ENCODE measurements at places on chromosomes 1 and 21.

DNA sequence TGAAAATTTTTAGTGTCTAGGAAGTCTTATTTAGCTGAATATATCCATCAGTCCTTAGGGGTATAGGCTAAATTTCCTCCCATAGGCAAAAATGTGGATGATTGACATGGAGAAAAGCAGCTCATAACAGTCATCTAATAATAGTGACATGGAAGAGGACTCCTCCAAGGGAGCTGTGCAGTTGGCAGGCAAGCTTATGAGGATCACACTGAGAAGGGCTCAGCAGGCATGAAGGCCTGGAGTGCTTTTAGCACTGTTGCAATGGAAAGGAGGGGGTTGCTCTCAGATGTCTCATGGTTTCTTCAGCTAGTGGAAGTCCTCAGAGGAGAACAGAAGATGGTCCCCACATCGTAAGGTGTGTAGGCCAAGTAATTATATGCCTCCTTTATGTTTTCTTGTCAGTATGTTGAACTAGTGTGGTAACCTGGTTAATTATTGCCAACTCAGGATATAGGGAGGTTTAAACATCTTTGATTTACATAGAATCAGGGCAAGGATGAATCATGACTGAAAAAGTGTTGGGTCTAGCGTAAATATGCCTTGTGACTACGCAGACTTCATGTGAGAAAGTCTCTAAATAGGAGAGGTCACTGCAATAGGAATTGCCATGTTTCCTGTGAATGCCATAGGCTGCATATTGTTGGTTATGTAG, 18.9 kb downstream of the VN1R5 start:
- no peak overlapping the region for H3K27ac ChIP-seq
- H3K27me3 ChIP-seq: no peaks in the 10 kb centered on the region
- H3K4me1 ChIP-seq: no peaks in the 10 kb centered on the region

- H3K27ac ChIP-seq: no peak overlapping the region
- H3K36me3 ChIP-seq: no peaks in the 10 kb centered on the region
- no peaks in the 10 kb centered on the region for H3K27me3 ChIP-seq
- peak; percentile 13 for DNase-seq
- no peak overlapping the region for H3K4me3 ChIP-seq
Measured at GRCh38 chr1:99685516-99686180, 39.7 kb downstream of the PALMD start.

DNA sequence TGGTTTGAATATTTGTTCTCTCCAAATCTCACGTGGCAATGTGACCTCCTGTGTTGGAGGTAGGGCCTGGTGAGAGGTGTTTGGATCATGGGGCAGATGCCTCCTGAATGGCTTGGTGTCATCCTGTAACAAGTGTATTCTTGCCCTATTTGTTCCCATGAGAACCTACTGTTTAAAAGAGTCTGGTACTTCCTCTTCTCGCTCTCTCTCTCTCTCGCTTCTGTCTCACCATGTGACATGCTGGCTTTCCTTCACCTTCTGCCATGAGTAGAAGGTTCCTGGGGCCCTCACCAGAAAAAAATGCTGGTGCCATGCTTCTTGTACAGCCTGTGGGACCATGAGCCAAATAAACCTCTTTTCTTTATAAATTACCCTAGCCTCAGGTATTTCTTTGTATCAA, 8.4 kb upstream of the PAXBP1 start:
- no peaks in the 10 kb centered on the region for H3K36me3 ChIP-seq
- H3K27ac ChIP-seq: no peak overlapping the region
- no peaks in the 10 kb centered on the region for H3K4me1 ChIP-seq
- H3K27me3 ChIP-seq: no peaks in the 10 kb centered on the region
- H3K4me3 ChIP-seq: no peak overlapping the region
- DNase-seq: no peak

DNA sequence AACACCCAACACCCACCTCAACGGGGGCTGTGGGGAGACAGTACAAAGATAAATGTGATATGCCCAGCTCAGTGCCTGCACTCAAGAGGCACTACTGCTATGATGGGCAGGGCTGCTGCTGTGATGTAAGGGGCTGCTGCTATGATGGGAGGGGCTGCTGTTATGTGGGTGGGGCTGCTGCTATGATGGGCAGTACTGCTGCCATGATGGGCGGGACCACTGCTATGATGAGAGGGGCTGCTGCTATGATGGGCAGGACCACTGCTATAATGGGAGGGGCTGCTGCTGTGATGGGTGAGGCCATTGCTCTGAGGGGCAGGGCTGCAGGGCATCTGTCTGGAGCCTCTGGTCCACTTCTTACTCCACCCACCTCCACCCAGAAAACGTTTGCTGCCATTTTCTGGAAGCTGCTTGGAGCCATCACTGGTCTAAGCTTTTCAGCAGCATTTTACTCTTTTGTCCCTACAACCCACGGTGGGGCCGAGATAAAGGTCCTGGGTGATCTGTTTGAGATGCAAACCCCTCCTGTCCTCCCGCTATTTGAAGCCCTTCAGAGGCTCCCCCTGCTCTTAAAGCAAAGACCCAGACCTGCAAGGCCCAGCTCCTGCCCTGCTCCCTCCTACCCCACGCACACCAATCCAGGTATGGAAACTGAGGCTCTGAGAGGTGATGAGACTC, 656.9 kb downstream of the PTPRU start:
- H3K36me3 ChIP-seq: no peaks in the 10 kb centered on the region
- H3K27me3 ChIP-seq: no peaks in the 10 kb centered on the region
- H3K4me3 ChIP-seq: no peak overlapping the region
- no peak overlapping the region for H3K27ac ChIP-seq

GRCh38 chr1:233180641-233181364, 114.7 kb downstream of the PCNX2 start:
- H3K36me3 ChIP-seq: peaks cover 26% of the 10 kb centered on the region
- no peak for DNase-seq
- peaks cover 2% of the 10 kb centered on the region for H3K4me1 ChIP-seq
- H3K4me3 ChIP-seq: no peak overlapping the region

DNA sequence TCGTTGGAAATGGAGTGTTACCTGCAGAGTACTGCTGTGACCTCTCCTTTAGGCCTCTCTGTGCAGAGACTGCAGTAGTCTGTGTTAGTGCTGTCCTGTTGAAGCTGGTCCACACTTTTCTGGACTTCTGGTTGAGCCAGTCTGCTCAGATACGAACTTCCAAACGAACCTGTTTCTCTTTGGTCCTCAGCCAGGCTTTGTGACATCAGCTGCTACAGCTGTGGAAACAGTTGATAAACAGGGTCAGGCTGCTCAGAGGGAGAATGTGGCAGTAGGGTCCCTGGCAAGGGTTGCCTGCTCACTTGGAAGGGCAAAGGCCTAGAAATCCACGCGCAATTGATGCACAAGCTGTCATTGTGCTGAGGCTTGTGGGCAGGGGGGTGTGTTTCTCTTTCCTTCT, 98.8 kb downstream of the NOS1AP start:
- H3K36me3 ChIP-seq: no peaks in the 10 kb centered on the region
- H3K4me3 ChIP-seq: no peak overlapping the region
- no peak for DNase-seq
- peaks cover 13% of the 10 kb centered on the region for H3K4me1 ChIP-seq
- H3K27me3 ChIP-seq: no peaks in the 10 kb centered on the region

- H3K4me1 ChIP-seq: no peaks in the 10 kb centered on the region
- no peak overlapping the region for H3K27ac ChIP-seq
- no peaks in the 10 kb centered on the region for H3K27me3 ChIP-seq
- H3K4me3 ChIP-seq: no peak overlapping the region
Measured at GRCh38 chr1:37096523-37096922, 62.2 kb upstream of the GRIK3 start.

DNA sequence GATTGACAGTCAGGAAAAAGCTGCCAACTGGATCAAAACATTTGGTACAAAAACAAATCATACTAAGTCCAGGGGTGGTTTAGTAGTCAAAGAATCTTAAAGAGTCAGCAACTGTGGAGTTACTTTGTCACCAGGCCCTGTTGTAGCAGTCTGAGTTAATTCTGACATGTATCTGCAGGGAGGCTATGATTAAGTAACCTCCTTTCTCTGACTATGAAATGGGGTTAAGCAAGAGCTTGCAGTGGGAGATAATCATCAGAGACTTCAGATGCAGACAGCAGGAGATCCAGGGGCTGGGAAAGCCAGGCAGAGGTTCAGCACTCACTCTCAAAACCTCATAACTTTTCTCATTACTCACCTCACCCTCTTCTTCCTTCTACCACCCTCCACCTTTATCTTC, 99.2 kb upstream of the BTG3 start:
- no peak for DNase-seq
- no peaks in the 10 kb centered on the region for H3K36me3 ChIP-seq
- H3K27ac ChIP-seq: no peak overlapping the region
- no peak overlapping the region for H3K4me3 ChIP-seq
- H3K4me1 ChIP-seq: no peaks in the 10 kb centered on the region
- H3K27me3 ChIP-seq: no peaks in the 10 kb centered on the region

- peaks cover 2% of the 10 kb centered on the region for H3K27me3 ChIP-seq
- DNase-seq: no peak
- no peak overlapping the region for H3K4me3 ChIP-seq
Measured at GRCh38 chr1:22500471-22500870, 48.8 kb downstream of the ZBTB40 start.

DNA sequence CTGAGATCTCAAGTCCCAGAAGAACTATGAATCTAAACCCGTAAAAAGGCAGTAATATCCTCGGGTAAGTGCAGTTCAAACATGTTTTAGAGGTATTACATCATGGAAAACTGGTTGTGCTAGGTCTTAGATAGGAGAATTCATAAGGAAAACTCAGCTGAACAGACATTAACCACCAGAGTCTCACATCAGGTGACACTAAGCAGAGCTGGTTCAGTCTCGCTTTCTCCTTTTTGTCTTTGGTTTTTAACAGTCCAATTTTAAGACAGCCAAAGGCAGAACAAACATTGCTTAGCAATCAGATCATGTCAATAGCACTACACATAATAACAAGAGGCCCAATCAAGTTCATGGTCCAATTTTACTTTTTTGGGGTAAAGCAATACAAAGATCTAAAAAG, 63.1 kb upstream of the MUTYH start:
- no peak overlapping the region for H3K27ac ChIP-seq
- H3K4me3 ChIP-seq: no peak overlapping the region
- H3K36me3 ChIP-seq: no peaks in the 10 kb centered on the region
- no peaks in the 10 kb centered on the region for H3K27me3 ChIP-seq
- no peak for DNase-seq

DNA sequence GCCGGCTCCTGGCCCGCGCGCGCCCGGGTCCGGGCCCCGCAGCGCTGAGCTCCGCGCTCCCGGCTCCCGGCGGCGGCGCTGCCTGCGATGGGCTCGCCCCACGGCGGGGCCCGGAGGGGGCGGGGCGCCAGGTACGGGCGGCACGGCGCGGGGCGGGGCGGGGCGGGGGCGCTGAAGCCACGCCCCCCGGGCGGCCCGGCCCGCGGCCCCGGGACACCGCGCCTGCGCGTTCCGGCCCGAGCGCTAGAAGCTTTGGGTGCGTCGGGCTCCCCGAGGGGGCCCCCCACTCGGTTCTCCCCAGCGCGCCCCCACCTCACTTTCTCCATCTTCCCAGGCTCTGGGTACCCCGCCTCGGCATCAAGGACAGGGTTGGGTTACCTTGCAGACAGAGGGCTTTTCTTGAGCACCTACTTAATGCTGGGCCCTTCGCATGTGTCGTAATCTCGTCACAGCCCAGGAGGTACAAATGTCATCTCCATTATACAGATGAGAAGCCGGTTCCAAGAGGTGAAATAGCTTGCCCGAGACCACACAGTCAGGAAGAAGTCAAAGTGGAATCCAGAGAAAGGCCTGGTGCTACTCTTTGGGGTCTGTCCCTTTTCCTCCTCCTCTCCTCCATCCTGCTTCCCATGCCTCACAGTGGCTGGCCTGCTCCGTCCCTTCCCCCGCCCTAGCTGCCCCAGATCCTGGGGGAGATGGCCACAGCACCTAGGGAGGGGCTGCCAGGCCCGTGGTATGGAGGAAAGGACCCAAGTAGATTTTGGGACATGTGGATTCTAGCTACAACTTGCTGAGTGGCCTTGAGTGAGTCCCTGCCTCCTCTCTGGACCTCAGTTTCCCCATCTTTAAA, 46.5 kb downstream of the RAP1GAP start:
- H3K27ac ChIP-seq: no peak overlapping the region
- no peak for DNase-seq
- no peaks in the 10 kb centered on the region for H3K36me3 ChIP-seq
- peak overlapping the region; percentile 24 for H3K4me3 ChIP-seq
- peaks cover 26% of the 10 kb centered on the region for H3K27me3 ChIP-seq

DNA sequence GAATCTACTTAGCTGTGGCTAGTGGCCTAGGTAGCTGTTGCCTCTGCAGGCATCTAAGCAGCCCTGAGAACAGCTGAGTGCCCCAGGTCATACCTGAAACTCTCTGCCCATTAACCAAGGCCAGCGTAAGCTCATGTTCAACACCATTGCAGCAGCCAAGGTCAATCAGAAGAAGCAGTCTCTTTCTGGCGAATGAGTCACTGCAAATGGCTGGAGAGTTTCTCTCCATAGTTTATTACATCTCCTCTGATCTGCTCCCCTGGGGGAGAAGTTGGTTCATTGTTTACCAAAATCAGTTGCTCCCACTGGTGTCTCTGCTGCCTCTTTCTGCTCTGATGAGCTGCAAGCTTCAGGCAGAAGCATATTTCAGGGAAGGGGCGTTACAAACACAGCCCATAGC, 6.9 kb upstream of the BCL9 start:
- no peak overlapping the region for H3K27ac ChIP-seq
- no peaks in the 10 kb centered on the region for H3K27me3 ChIP-seq
- no peaks in the 10 kb centered on the region for H3K36me3 ChIP-seq
- peaks cover under 1% of the 10 kb centered on the region for H3K4me1 ChIP-seq
- DNase-seq: no peak

- H3K36me3 ChIP-seq: no peaks in the 10 kb centered on the region
- no peak overlapping the region for H3K4me3 ChIP-seq
- no peak for DNase-seq
- H3K4me1 ChIP-seq: peaks cover 7% of the 10 kb centered on the region
Measured at GRCh38 chr1:218498056-218498938, 153.2 kb downstream of the TGFB2 start.

DNA sequence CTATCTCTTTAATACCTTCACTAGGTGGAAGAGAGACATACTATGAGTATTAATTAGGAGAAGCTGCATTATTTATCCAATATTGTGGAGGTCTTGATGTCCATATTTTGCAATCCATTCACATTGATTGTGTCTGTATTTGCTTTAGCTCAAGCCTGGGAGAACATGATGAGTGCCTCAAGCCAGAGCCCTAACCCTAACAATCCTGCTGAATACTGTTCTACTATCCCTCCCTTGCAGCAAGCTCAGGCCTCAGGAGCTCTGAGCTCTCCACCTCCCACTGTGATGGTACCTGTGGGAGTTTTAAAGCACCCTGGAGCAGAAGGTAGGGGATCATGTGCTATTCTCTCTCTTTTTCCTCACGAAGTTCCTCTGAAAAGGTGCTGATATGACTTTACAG, 99.5 kb downstream of the CC2D1B start:
- peaks cover 2% of the 10 kb centered on the region for H3K4me1 ChIP-seq
- no peak overlapping the region for H3K27ac ChIP-seq
- no peaks in the 10 kb centered on the region for H3K27me3 ChIP-seq
